Fibroblast of skin of scalp (primary cell): ENCODE measurements at places on chromosomes 5 and 9.
A peak's percentile ranks its signal among the peaks of the same experiment; 100 is the strongest.

- DNase-seq, result no peak
Measured at GRCh38 chr5:54621709-54622108, 104.2 kb downstream of the SNX18 start.

- DNase-seq, result no peak
Measured at GRCh38 chr9:124869466-124869985, 7.6 kb downstream of the ARPC5L start.

- peak; percentile 29 for DNase-seq
Measured at GRCh38 chr9:7607421-7607820, 192.2 kb downstream of the DMAC1 start.

DNA sequence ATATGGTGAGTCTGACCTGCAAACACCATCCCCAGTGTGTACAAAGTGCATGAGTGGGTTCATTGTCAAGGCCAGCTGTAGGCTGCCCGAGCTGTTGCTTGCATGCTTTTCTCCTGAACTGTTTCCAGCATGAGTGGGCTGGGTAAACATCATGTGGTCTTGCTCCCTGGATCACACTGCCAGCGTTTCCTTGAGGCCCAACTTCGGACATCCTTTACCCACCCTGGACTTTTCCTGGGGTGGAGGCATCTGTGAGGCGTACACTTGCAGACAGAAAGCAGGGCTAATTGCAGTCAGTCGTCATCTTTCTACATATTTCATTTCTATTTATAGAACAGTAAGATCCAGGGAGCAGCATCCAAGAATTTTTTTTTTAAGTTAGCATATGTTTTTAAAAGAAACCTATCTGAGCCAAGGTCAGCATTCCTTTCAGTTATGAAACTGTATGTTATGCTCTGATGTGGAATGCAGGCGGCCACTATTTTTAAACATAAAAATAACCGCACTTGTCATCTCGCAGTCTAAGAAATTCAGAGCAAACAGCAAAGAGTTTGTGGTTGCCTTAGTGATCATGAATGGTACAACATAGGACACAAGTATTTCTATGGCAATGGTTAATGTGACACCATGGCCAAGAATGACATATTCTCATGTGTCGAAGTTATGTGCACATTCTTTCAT, 106.5 kb upstream of the DMRT1 start:
- peak; percentile 98 for DNase-seq

- DNase-seq, result no peak
Measured at GRCh38 chr9:105447386-105447813, 434 bp upstream of the FSD1L start.

DNA sequence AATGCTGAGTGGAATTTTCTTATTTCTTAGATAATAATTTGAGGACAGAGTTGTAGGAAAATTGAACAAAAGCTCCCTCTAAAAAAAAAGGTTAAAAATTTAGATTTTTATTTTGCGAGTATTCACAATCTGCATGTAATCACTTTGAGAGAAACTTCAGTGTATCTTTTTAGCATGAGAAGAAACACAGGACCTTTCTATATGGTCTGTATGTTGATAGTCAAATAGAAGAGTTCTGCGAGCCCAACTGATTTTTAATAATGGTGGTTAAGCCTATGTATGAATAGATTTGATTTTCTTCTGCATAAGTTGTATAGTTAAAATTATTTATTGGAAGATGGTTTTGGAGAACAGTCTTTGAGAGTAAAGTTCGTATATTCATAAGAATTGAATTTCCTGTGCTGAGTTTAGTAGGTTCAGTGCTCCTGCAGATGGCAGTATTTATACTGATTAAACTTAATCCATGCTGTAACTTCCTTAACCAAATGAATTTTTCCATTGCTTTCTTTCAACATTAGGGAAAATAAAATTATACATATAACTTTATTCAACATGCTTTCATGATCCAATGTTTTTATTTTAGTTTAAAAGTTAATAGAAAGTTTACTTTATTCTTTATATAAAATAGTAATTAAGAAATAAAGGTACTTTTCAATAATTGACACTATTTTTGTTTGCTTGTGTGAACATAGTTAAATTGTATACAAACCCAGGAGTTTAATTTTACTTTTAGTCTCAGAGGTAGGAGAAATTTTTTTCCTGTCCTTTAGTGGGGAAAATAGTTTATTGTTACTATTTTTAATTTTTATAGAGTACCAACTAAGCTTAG, 19.6 kb downstream of the TCERG1 start:
- no peak for DNase-seq

DNA sequence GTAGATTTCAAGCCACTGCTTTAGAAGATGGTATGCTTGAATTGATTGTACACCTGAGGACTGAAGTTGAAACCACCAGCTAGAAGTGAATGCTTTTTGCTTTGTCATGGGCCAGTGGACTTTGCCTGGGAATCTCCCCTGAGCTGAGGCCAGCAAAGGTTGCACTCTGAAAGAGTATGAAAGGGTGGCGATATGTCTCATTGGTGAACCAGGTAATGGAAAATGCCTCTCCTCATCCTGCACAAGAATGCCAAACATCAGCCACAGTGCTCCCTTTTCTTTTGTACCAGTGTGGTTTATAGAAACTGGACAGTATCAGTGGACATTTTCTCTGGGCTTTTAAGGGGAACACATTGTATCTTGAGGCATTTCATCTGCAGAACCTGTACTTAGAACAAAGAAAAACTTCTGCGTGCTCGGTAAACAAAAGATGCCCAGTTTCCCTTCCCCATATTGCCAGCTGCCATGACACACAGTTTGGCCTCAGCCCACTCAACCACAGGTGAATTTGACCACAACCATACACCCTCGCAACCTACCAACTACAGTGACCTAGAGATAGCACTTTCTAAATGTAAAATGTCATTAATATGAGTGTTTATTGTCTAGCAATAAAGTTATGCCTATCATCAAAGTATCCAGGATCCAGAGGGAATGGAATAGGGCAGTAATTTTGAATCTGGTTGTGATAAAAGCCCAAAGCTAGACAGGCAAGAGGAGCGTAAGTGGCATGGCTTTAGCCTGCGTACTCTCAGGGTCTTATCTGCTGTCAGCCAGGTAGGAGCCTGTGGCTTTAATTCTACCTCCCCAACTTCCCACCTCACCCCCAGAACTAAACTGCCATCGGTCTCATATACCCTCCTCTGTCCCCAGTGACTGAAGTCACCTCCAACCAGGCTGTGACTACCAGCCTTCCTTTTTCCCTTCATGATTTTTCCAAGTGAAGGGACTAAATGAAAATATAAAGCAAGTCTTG, 79.5 kb upstream of the LHFPL2 start:
- DNase-seq, result no peak

- DNase-seq, result no peak
Measured at GRCh38 chr9:79880626-79881025, 308.9 kb downstream of the TLE4 start.

DNA sequence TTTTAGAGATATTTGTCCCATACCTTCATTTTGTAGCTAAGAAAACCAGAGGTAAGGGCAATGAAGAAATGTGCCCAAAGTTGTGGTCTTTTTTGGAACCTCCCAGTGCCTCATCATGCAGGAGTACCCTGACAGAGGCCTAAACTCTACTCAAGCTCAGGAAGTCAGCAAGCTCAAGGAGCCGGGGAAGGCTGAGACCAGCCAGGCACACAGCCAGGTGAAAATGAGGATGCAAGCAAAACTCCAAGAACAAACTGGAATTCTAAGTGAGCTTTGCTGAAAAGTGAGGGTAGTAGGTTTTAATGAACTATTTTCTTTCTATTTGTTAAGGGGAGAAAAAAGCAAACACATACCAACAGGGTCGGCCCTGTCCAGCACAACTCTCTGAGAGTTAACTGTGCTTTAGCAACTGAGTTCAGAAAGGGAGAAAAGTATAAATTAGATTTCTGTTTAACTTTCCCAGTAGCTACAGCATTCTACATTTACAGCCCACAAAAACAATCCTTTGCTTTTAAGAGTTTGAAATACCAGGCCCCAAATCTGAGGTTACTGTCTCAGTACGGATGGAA, 146.4 kb downstream of the GNAQ start:
- no peak for DNase-seq

DNA sequence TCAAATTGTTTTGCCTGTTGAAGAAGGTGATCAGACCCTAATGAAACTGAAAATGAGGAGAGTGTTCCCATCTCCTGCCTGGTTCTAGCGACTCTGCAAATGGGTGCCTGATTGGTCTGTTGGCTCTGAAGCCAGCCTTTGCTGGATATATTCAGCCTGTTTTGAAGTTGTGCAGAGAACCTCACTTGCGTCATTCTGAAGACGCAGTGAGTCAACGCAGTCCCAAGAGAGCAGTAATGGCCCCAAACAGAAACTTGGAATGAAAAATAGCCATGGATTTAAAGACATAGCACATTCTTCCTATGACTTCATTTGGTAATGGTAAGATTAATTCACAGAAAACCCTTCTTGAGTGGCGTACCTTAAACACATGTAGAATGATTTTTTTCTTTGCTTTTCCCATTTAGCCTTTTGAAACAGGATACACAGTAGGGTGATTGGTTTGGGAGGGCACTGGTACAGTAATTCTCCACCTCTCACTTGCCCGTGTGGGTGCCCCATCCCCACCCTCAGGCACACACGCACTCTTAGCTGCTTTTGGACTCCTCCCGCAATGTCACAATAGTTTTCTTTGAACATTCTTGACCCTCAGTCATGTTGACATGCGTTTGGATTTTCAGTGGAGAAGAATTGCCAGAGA, 54.1 kb upstream of the ABL1 start:
- peak; percentile 97 for DNase-seq

- DNase-seq, result no peak
Measured at GRCh38 chr9:124124729-124125650, 113.4 kb downstream of the LHX2 start.

DNA sequence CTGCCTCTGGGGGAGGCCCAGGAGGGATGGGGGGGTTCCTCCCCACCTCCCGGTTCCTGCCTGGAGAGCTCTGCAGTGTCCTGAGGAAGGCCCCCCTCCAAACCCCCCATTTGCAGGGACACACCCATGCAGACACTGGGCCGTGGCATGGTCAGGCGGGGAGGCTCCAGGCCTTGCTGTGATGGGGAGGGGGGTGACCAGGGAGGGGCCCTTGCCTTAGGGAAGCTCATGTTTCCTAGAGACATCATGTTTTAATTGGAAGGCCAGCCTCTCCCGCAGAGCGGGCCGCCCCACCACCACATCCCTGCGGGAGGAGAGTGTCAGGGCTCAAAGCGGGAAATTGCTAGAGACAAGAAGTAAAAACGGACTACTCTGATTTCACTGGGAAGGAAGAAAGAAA, 12.0 kb downstream of the PRRX2 start:
- peak; percentile 79 for DNase-seq

DNA sequence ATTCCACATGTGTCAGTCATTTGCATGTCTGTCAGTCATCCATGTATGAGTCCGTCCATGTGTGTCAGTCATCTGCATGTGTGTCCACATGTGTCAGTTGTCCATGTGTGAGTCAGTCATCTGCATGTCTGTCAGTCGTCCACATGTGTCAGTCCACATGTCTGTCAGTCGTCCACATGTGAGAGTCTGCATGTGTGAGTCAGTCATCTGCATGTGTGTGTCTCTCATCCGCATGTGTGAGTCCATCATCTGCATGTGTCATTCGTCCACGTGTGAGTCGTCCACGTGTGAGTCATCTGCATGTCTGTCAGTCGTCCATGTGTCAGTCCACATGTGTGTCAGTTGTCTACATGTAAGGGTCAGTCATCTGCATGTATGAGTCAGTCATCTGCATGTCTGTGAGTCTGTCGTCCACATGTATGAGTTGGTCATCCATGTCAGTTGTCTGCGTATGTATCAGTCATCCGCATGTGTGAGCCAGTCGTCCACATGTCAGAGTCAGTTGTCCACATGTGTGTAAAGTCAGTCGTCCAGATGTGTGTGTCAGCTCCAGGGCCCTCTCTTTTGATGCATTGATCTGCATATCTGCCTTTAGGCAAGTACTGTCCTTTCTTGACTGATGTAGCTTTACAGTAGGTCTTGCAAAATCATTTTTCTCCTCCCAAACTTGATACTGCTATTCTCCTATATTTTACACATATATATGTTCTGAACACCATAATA, 72.5 kb upstream of the CACNA1B start:
- peak; percentile 11 for DNase-seq

DNA sequence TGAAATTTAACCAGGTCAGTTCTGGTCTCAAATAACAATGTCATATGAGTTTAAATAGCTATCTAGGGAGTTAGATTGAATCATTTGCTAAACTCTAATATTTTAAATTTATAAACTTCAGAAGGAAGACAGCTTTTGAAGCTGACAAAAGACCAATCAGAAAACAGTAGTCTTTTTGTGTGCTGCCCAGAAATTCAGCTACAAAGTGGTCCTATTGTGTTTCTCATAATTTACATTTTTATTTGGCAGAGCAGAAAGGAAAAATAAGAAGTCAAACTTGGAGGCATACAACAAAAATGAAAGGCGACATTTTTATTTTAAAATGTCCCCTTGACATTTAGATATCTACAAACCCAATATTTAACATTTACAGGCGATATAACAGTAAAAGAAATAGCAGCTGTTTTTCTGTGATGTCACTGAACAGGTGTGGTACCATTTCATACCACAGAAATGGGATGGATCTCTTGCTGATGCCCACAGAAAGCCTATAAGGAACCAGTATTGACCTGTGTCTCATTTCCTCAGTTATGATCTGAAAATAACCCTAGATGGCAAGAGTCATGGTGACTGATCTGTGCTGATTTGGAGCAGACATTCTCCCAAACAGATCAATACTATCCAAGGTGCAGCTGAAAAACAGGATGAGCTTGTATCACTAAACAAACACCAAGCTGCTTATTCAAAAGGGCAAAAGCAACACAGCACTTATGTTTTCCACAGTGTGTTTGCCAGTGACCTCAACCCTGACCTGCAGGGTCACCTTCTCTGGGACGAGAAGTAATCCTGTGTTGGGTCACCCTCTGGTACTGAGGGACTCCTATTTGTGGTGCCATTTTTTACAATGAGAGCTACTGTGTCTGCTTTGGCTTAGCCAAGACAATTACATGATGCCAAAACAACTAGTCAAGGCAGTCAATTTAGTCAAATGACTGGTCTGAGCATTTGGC, 3.6 kb upstream of the FST start:
- no peak for DNase-seq

DNA sequence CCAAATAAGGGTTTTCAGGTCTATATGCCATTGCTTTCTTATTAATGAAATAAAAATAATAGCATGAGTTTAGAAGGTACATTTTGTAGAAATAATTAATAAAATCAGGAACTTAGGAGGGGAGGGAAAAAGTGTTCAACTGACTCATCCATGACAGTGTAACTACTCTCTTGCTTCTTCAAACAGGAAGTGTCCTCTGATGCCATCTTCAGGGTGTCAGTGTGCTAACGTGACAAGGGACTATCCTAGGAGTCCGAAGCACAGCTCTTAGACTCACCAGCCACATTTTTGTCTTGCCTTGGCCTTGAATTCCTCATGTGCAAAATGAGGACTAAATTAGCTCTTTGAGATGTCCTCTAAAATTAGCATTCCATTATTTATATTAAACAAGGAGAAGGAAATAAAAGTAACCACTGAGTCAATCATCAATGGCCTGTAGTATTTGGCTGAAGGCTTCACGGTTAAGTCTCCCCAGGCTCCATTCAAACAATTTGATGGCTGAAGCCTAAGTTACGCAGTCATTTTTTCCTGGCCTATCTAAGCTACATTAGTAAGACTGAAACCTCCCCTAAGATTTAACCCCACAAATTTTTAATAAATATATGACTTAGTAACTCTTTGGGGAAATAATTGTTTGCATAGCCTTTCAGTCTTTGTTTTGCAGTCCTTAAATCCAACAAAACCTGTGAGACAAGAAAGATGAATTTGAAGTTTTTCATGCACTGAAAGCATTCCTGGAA, 151.1 kb downstream of the ARL15 start:
- peak; percentile 44 for DNase-seq

GRCh38 chr5:1343315-1343751, 1.6 kb downstream of the CLPTM1L start:
- no peak for DNase-seq
